GM04504 (cell line): ENCODE measurements at places on chromosomes 7 and 10.

- DNase-seq = no peak
Observed at GRCh38 chr7:50712252-50713122, 70.2 kb downstream of the GRB10 start.

DNA sequence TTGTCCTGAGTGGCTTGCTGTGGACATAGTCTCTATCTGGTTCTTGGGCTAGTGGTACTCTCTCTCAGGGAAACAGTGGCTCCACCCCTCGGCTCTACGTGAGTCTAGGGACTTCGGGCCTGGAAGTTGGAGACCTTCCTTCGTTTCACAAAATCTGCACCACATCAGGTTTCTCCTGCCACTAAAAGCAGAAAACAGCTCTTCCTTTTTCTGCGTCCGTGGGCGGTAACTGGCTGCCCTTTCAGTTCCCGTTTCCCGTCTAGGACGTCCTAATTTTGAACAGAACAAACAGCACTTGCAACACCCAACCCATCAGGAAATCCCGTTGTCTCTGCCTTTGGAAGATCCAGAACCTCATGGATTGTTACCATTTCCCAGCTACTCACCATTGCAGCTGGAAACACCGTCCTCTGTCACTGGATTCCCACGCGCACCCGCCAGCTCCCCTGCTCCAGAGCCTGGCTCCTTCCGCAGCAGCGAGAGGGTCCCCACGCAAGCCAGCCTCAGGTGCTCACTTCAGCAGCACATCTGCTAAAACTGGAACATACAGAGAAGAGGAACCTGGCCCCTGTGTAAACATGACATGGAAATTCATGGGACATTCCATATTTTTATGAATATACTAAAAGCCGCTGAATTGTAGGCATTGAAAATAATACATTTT lies 311.4 kb upstream of the AKR1E2 start:
- DNase-seq = no peak

DNA sequence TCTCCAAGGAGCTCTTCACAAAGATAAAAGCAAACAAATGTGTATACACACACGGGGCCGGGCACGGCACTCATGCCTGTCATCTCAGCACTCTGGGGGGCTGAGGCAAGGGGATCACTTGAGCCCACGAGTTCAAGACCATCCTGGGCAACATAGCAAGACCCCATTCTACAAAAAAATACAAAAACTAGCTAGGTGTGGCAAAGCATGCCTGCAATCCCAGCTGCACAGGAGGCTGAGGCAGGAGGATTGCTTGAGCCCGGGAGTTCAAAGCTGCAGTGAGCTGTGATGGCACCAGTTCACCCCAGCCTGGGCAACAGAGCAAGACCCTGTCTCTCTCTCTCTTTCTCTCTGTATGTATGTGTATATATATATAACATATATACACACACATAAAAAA lies 22.3 kb downstream of the TTYH3 start:
- no peak for DNase-seq

DNA sequence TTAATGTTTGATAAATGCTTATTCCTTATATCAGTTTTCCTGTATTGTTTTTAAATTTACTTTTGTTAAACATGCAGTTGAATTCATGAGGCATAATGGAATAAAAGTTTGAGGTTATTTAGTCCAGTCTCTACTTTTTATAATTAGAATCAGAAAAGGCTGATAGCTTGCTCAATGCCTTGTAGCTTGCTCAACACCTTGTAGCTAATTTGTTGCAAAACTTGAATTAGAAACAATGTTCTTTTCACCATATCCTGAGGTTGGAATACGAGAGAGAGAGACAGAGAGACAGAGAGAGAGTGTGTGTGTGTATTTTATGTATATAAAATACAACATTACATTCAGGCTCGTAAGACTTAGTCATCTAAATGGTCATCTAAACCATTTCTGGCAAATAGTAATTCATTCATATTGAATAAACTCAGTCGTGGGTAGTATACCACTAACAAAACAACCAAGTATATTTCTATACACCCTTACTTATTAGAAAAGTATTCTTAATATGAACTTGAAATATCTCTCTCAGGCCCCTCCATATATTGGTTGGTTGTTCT lies 243.5 kb downstream of the ADK start:
- no peak for DNase-seq

- no peak for DNase-seq
Observed at GRCh38 chr7:27149842-27150567, 2.4 kb downstream of the HOXA3 start.

- no peak for DNase-seq
Observed at GRCh38 chr10:31018356-31018750, 13.3 kb downstream of the ZNF438 start.

GRCh38 chr7:29401769-29402168 lies 161.9 kb upstream of the PRR15 start:
- DNase-seq = no peak

- DNase-seq = no peak
Observed at GRCh38 chr10:42933448-42934340, 143.2 kb upstream of the RET start.

GRCh38 chr7:110988890-110989501 lies 101.9 kb upstream of the LRRN3 start:
- DNase-seq = no peak

GRCh38 chr10:70324339-70324861 lies 40.6 kb upstream of the NPFFR1 start:
- no peak for DNase-seq

GRCh38 chr7:95126053-95126709 lies 198.2 kb downstream of the PON1 start:
- DNase-seq = no peak

DNA sequence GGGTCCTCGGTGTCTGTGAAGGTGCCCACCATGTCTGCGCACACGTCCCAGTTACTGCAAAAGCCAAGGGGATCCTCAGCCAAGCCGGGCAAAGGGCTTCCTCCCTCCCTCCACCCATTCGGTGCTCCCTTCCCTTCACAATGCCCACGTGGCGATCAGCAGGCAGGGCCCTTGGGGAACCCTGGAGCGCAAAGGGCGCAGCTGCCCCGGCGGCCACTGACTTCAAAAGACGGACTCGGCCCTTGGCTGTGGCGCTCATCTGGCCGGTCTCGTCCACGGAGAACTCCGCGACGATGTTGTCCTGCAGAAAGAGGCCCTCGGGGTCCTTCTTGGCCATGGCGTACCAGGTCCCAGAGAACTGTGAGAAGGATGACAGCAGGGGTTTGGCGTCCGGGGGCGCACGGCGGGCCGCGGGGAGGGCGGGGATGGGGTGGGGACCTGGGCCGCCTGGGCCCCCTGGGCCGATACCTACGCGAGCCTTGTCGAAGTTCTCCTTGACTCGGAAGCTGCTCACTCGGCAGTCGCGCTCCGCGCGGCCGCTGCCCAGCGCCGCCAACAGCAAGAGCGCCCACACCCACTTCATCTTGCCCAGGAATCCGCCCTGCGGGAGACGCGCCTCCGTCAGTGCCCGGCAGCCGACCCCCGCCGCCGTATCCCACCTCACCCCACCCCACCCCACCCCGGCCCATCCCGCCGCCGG lies 439 bp downstream of the RBP4 start:
- DNase-seq = no peak

DNA sequence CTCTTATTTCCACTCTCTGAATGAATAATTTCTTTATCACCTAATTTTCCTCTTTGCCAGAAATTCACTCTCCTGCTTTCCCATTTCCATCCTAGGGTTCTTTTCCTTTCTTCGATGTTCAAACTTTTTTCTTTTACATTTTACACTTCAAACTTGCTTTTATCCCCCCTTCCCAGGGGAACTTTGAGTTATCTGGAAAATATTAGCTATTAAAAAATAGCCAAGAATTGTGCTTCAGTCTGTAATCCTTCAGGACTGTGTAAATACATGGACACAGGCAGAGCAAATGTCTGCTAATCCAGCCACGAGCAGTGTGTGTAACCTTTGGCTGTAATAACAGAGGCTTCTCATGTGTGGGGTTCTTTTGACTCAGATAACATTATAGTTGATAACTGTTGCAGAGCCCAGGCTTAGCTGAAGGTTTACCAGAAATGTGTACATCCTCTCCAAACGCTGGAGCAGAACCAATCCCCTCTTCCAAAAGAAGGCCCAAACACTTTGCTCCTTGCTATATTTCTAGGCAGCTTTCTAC lies 4.6 kb downstream of the ASB4 start:
- no peak for DNase-seq

DNA sequence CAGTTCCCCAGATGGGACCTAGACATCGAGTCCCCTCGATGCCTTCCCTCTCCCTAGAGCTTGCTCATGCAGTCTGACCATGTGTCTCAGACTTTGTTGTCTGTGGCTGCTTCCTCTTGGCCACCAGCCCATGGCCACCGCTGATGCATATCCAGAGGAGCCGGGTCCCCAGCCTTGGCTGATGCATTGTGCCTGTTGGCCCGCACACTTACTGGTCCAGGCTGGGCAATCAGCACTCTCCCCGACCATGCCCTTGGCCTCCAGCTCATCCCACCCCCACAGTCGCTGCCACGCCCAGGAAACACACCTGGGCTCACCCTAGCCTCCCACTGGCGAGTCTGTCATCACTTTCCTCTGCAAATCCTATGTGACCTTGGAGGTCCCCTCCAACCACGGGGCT lies 10.1 kb downstream of the NPC1L1 start:
- no peak for DNase-seq

DNA sequence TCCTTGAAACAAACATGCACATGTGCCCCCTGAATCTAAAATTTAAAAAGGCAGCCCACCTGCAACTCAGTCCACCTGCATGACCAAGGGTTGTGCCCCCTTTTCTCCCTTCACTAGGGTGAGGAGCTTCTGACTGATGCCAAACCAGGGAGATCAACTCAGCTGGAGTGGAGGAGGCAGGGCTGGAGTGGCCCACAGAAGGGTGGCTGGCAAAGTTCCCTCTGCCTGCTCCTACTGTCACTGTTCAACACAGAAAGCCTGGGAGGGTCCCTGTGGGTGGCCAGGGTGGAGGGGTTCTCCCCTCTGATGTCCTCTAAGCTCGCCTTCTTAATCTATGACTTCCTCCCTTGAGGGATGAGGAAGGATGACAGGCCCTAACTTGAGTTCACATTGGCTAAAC lies 55.7 kb upstream of the ANTXRL start:
- DNase-seq = no peak

- DNase-seq = no peak
Observed at GRCh38 chr7:44706788-44707557, 41.7 kb upstream of the ZMIZ2 start.

DNA sequence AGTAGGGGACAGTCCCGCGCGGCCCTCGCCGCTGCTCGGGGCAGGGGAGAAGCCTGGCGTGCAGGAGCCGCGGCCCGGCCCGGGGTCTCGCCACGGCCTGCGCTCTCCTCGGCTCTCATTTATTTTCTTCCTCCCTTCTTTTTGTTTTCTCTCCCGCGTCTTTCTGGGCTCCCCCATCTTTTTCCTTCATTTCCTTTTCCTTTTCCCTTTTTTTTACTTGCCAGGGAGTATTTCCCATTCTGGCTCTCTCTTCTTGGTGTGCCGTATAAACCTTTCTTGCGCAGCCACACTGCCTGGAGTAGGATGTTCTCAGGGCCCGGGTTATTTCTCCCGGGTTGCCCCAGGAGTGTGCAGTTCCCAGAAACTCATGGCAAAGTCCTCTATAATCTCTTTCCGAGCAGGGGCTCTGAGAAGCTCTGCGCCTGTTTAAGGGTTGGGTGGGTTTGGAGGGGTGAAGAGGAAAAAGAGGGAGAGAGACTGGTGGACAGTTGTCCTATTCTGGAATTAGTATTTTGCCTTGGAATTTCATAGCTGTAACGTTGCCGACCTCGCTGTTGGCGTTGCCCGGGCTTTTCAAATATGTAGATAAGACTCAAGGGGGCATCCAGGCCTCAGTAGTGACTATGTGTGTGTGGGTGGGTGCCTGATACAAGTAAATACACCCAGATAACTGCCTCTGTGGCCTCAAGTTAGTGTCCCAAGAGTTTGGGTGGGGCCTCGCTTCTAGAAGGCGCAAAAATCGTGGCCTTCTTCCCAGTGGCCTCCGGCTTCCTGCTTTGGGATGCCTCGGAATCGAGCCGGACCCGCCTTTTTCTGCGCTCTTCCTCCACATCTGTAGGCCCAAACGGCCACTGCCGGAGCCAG lies 4.3 kb upstream of the ZNF503 start:
- no peak for DNase-seq
